Mesothelial cell of epicardium (in vitro differentiated cells): ENCODE measurements at places on chromosomes 2 and 18.

GRCh38 chr2:197356136-197356535 is 45.6 kb upstream of the ANKRD44 start:
- DNase-seq: no peak

GRCh38 chr2:120224735-120225548 is 1.7 kb upstream of the TMEM185B start:
- no peak for DNase-seq

GRCh38 chr2:166234112-166234846 is 106.5 kb upstream of the SCN1A start:
- no peak for DNase-seq

DNA sequence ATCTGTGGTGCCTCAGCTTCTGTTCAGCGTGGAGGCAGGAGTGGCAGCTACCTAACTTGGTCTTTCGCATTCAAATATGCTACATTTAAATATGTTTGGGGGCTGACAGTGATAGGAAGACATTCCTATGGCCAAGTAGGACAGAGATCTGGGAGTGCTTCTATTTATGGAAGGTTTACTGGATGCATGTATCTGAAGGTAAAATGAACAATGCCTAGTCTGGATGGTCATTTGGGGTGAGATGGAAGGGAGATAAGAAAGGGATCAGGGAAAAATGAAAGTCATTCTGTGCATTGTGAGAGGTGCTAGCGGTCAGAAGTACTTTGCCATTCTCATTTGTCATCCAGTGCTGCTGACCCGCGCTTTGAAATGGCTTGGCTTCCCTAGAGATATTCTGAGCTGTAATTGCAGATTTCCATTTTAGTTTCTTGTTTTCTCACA is 300.9 kb upstream of the FBXO11 start:
- no peak for DNase-seq

DNA sequence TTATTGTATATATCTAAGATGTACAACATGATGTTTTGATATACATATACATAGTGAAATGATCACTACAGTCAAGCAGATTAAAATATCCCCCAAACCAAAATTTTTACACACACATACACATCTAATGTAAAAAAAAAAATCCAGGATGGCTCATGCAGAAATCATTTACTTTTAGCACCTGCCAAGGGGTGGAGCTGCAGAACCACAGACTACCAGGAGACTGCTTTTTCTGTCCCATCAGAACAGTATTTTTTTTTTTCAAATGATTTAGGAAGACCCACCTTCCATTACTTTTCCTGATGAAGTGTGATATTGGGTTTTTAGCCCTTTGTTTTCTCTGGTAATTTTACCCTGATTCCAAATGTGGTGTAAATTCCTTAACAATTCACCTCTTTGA is 61.9 kb downstream of the AQP4 start:
- DNase-seq: no peak
